Chondrocyte (in vitro differentiated cells): ENCODE measurements at places on chromosomes 6 and 20. TPM values are rescaled to one million over a fixed set of nuclear protein-coding genes. Genes with fewer than 3 reads are reported as not detected.

LTB gene
- total RNA-seq: not detected in 3 replicates

SYCP2L gene
- total RNA-seq: 2.6 to 3.6 TPM (median 3.1 TPM) in 3 replicates

- H3K4me3 ChIP-seq: no peak overlapping the region
- H3K27ac ChIP-seq: no peak overlapping the region
- no peaks in the 10 kb centered on the region for H3K27me3 ChIP-seq
- H3K4me1 ChIP-seq: peaks cover 11% of the 10 kb centered on the region
- DNase-seq: no peak
- H3K36me3 ChIP-seq: peaks cover 6% of the 10 kb centered on the region
Measured at GRCh38 chr6:33407132-33407718, 3.6 kb upstream of the PHF1 start.

GRCh38 chr6:16583144-16583762, 178.0 kb downstream of the ATXN1 start:
- no peak for DNase-seq
- peaks cover 35% of the 10 kb centered on the region for H3K4me1 ChIP-seq
- H3K27ac ChIP-seq: no peak overlapping the region
- peaks cover 14% of the 10 kb centered on the region for H3K36me3 ChIP-seq
- H3K27me3 ChIP-seq: no peaks in the 10 kb centered on the region
- H3K4me3 ChIP-seq: no peak overlapping the region

ACSS1 gene
- total RNA-seq: 1.5 to 5.5 TPM (median 5.5 TPM) in 3 replicates

DNA sequence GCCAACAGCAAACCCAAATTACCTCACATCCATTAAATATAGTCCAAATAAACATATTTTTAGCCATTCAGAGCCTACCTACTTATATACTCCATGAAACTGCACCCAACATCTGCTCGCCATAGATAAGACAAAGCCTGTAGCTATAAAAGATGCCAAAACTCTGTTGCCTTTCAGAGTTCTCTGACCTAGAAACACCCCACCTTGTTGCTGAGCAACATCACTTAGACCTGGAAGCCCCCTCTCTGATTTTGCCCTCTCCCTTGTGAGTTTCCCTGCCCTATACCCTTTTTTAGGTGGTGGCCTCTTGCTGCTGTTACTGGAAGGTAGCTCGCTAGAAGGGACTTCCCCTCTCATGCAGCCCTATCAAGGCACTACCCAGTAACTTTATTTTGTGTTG, 27.7 kb upstream of the FBXL4 start:
- H3K4me1 ChIP-seq: no peaks in the 10 kb centered on the region
- H3K27ac ChIP-seq: no peak overlapping the region
- no peaks in the 10 kb centered on the region for H3K36me3 ChIP-seq
- no peak for DNase-seq
- peaks cover 3% of the 10 kb centered on the region for H3K27me3 ChIP-seq
- H3K4me3 ChIP-seq: no peak overlapping the region

- DNase-seq: no peak
- peaks cover 18% of the 10 kb centered on the region for H3K36me3 ChIP-seq
- no peaks in the 10 kb centered on the region for H3K27me3 ChIP-seq
- no peak overlapping the region for H3K4me3 ChIP-seq
- H3K27ac ChIP-seq: no peak overlapping the region
Measured at GRCh38 chr20:49030954-49031619, 15.0 kb upstream of the CSE1L start.

DNA sequence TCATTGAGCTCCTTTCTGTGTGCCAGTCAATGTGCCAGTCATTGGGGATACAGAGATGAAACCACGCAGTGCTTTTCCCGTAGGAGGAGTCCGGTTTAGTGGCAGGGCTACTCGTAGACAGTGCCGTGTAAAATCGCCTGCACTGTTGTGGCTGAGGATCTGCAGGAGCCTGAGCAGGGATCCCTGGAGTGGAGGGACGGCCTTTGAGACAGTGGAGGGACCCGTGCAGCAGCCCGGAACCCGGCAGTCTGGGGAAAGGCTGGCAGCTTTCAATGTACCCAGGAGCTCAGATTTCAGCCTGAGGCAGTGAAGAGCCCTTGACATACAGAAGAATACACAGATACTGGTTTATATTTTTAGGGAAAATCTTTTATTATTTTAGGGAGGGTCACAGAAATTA, 203.3 kb downstream of the ARID1B start:
- peak overlapping the region; percentile 85 for H3K27ac ChIP-seq
- peak overlapping the region; percentile 31 for H3K4me3 ChIP-seq
- no peaks in the 10 kb centered on the region for H3K27me3 ChIP-seq

ANGPT4 gene
- total RNA-seq: 0.12 TPM in 1 of 3 replicates, not detected in the others

- DNase-seq: no peak
- no peak overlapping the region for H3K27ac ChIP-seq
- H3K4me1 ChIP-seq: no peaks in the 10 kb centered on the region
Measured at GRCh38 chr6:78999737-79000136, 78.3 kb downstream of the PHIP start.

WFDC12 gene
- total RNA-seq: not detected in 3 replicates

- peak overlapping the region; percentile 23 for H3K4me3 ChIP-seq
- H3K27ac ChIP-seq: peak overlapping the region; percentile 80
- H3K4me1 ChIP-seq: peaks cover 19% of the 10 kb centered on the region
- DNase-seq: no peak
- no peaks in the 10 kb centered on the region for H3K36me3 ChIP-seq
- H3K27me3 ChIP-seq: no peaks in the 10 kb centered on the region
Measured at GRCh38 chr20:47493175-47493962, 8.3 kb upstream of the NCOA3 start.

GRCh38 chr6:85298553-85298952, 151.3 kb upstream of the NT5E start:
- H3K27ac ChIP-seq: no peak overlapping the region
- no peak for DNase-seq
- no peak overlapping the region for H3K4me3 ChIP-seq
- H3K27me3 ChIP-seq: peaks cover 42% of the 10 kb centered on the region
- no peaks in the 10 kb centered on the region for H3K4me1 ChIP-seq
- no peaks in the 10 kb centered on the region for H3K36me3 ChIP-seq

- no peak overlapping the region for H3K4me3 ChIP-seq
- peaks cover 3% of the 10 kb centered on the region for H3K4me1 ChIP-seq
- no peak for DNase-seq
- H3K36me3 ChIP-seq: no peaks in the 10 kb centered on the region
- peaks cover 44% of the 10 kb centered on the region for H3K27me3 ChIP-seq
- no peak overlapping the region for H3K27ac ChIP-seq
Measured at GRCh38 chr20:59518881-59519706, 85.2 kb upstream of the PHACTR3 start.

TUBB2B gene
- 109 to 119 TPM (median 117 TPM) in 3 replicates for total RNA-seq

GRCh38 chr6:49551078-49551865, 804 bp downstream of the C6orf141 start:
- H3K36me3 ChIP-seq: no peaks in the 10 kb centered on the region
- H3K27me3 ChIP-seq: peaks cover 47% of the 10 kb centered on the region
- H3K4me1 ChIP-seq: peaks cover 18% of the 10 kb centered on the region
- H3K27ac ChIP-seq: no peak overlapping the region

DNA sequence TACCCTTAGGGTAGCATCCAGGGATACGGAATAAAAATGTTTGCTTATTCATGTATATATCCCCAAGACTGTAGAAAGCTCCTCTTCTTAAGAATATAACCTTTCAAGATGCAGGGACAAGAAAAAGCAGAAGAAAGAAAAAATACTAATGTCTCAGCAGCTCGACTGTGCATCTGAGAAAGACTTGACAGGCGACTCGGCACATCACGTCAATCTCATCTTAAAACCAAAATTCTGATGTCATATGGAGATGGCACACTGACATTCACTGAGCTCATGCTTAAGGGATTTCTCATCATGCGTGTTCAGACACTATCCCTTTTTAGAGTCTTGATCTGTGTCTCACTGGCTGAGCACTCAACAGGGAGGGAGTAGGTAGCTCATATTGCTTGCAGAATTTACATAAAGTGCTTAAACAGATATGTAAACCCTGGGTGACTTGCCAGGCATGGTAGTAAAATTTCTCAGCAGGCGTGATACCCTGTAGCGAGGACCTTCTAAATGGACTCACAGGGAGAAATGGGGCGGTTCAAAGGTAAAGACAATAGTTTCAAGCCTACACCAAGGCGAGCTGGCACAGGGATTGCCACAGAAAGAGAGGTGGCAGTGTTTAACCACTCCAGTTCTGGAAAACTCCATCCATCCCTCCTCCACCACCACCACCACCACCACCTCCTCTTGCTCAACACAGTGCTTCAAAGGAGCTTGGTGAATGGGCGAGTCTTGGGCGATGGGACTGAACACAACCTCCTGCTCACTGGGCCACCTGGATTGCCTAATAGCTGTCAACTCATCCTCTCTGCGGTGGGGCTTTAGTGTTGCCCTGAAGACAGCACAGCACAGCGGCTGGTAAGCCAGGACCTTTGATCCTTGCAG, 330.5 kb downstream of the TFAP2A start:
- no peak overlapping the region for H3K4me3 ChIP-seq
- no peak overlapping the region for H3K27ac ChIP-seq
- no peaks in the 10 kb centered on the region for H3K36me3 ChIP-seq

- peaks cover 5% of the 10 kb centered on the region for H3K27me3 ChIP-seq
- peaks cover 27% of the 10 kb centered on the region for H3K4me1 ChIP-seq
- H3K36me3 ChIP-seq: no peaks in the 10 kb centered on the region
Measured at GRCh38 chr6:168238159-168238909, 81.2 kb downstream of the DACT2 start.

GRCh38 chr6:135195041-135195440, 13.9 kb downstream of the MYB start:
- no peaks in the 10 kb centered on the region for H3K27me3 ChIP-seq
- no peak overlapping the region for H3K27ac ChIP-seq
- no peak for DNase-seq
- no peaks in the 10 kb centered on the region for H3K36me3 ChIP-seq

GRCh38 chr6:166580076-166581050, 6.1 kb downstream of the RAMACL start:
- H3K27me3 ChIP-seq: no peaks in the 10 kb centered on the region
- no peak for DNase-seq
- H3K36me3 ChIP-seq: peaks cover 9% of the 10 kb centered on the region

- H3K36me3 ChIP-seq: peaks cover 20% of the 10 kb centered on the region
- no peak overlapping the region for H3K27ac ChIP-seq
- peaks cover 10% of the 10 kb centered on the region for H3K4me1 ChIP-seq
- H3K4me3 ChIP-seq: no peak overlapping the region
- H3K27me3 ChIP-seq: no peaks in the 10 kb centered on the region
Measured at GRCh38 chr6:43788301-43788700, 18.3 kb downstream of the VEGFA start.

ARG1 gene
- not detected in 3 replicates for total RNA-seq

FAM217A gene
- total RNA-seq: not detected in 3 replicates

GRCh38 chr6:116691154-116691553, 10.1 kb downstream of the KPNA5 start:
- peaks cover 8% of the 10 kb centered on the region for H3K36me3 ChIP-seq
- no peak for DNase-seq
- H3K27ac ChIP-seq: no peak overlapping the region
- H3K4me1 ChIP-seq: peaks cover 6% of the 10 kb centered on the region
- no peak overlapping the region for H3K4me3 ChIP-seq

TSPO2 gene
- total RNA-seq: not detected in 3 replicates

DNA sequence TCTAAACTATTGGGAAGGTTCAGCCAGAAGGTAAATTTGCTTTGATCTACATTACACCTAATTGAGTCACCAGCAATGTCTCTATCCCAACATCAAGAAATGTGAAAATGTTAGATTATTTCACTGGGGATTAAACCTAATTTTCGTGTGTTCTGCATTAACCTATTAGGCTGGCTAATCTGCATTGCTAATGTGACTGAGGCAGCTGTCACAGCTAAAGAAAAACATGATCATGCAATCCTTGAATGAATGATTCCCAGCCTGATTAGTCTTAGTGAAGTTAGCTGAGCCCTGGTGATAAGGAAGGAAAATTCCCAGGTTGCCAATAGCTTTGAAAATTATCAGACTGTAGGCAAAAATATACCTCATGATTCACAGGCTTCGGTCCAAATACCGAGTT, 135.3 kb downstream of the LINC00237 start:
- no peak overlapping the region for H3K4me3 ChIP-seq
- H3K36me3 ChIP-seq: no peaks in the 10 kb centered on the region
- peaks cover 2% of the 10 kb centered on the region for H3K27me3 ChIP-seq
- no peak for DNase-seq

TTI1 gene
- total RNA-seq: 10.6 to 16.1 TPM (median 10.8 TPM) in 3 replicates

DNA sequence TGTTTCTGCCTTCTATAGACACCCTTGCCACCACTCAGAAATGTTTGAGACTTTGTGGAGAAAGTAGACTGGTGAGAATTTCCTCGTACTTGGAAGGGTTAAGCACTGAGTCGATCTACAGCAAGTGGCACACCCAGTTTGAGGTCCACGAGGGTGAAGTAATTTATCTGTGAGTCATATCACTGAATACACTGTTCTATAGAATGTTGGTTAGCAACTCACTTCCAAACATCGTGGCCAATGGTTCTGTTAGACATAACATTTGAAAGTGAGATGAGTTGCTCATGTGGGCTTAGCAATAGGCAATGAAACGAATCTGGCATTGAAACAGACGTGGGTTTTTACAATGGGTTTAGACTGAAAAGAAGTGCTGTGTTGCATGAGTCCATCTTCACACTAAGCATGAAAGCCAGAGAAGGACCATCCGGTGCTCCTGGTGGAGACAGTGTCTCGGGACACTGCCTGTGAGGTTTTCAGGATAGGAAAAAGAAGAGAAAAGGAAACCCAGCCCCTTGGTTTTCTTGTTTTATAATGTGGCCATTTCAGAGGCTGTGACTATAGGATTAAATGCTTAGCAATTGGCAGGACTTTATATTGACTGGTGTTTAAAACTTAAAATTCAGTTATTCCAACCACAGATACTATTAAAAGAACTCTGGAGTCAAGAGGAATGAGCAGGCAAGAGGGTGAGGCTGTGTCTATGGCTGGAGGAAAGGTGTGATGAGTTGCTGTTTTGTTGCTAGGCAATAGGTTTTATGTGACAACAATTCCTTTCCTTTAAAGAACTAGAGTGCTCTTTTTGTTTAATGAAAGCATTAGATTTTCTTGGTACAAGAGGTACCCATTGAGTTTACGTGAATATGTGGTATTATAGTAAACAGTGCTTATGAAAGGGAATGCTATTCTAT, 31.0 kb upstream of the EZR start:
- H3K27me3 ChIP-seq: no peaks in the 10 kb centered on the region
- no peaks in the 10 kb centered on the region for H3K36me3 ChIP-seq
- peaks cover 22% of the 10 kb centered on the region for H3K4me1 ChIP-seq
- peak overlapping the region; percentile 95 for H3K27ac ChIP-seq
- H3K4me3 ChIP-seq: no peak overlapping the region
- no peak for DNase-seq

KCNK17 gene
- not detected in 3 replicates for total RNA-seq

- H3K36me3 ChIP-seq: no peaks in the 10 kb centered on the region
- peak overlapping the region; percentile 30 for H3K27ac ChIP-seq
- peaks cover 22% of the 10 kb centered on the region for H3K4me1 ChIP-seq
- no peak for DNase-seq
- H3K4me3 ChIP-seq: no peak overlapping the region
- H3K27me3 ChIP-seq: no peaks in the 10 kb centered on the region
Measured at GRCh38 chr6:22029171-22029570, 267.7 kb downstream of the PRL start.

DNA sequence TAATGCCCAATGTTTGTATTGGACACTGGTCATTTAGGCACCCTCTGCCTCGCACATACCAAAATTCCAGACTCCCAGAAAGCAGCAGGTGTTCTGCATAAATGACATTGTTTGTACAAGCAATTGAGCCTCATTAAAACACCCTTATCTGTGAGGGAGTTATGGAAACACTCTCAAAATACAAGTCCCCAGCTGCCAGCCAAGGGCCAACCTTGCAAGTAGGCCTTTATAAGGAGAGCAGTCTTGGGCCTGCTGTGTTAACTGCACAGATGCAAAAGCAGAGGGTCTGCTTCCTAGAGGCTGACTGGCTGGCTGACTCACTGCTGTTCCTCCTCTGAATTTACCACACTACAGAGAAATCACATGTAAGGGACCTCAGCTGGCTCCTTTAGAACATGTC, 150.4 kb upstream of the HMGN3 start:
- H3K4me3 ChIP-seq: no peak overlapping the region
- peaks cover 27% of the 10 kb centered on the region for H3K4me1 ChIP-seq
- H3K27me3 ChIP-seq: no peaks in the 10 kb centered on the region
- DNase-seq: no peak
- no peak overlapping the region for H3K27ac ChIP-seq
